ENCODE measurements at places on chromosomes 1 and 21. TPM values are rescaled to one million over a fixed set of nuclear protein-coding genes. Genes with fewer than 3 reads are reported as not detected.

Gene OR2L2
- polyA plus RNA-seq = not detected

Gene DCST2
- polyA plus RNA-seq = 0.25 TPM

Gene GNPAT
- 29.9 TPM for polyA plus RNA-seq

Gene THEM5
- polyA plus RNA-seq = not detected

Gene TRPM2
- polyA plus RNA-seq = 4.9 TPM

Gene MIXL1
- polyA plus RNA-seq = not detected

Gene DISP1
- polyA plus RNA-seq = 0.50 TPM

Gene OR2G6
- polyA plus RNA-seq = not detected

DNA sequence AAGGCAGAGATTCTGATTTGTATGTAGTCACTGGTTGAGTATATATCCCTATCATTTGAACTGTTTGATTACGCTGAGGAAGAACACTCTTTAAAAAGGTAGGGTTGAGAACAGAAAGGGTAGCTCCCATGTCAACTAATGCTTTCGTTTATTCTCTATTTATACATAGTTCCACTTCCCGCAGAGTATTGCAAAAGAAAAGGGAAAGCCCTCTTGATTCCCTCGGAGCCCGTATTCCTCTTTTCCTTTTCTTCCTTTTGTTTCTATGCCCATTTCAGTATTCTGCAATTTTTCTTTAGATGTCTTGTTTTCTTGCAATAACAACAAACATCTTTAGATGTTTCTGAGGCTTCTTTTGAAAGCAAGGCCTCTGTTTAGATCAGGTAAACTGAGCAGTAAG lies 78.2 kb downstream of the DNTTIP2 start:
- H3K4me3 ChIP-seq = no peak overlapping the region
- H3K4me1 ChIP-seq = peaks cover 9% of the 10 kb centered on the region
- H3K36me3 ChIP-seq = no peaks in the 10 kb centered on the region
- H3K27ac ChIP-seq = no peak overlapping the region
- DNase-seq = no peak

DNA sequence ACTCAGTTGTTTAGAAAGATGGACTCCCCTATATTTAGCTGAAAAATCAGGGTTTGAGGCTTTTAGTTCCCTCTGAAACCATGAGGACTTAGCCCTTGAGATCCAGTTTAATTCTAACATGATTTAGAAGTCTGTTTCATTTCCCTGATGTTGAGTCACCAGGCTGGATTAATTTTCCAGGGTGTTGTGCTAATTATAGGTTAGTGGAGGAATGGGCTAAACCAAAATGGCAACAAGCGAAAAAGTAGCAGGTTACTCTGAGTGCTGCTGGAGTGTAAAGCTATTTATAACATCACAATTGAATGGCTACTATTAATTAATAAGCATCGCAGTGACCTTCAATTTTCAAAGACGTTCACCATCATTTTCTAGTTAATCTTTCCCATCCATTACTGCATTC lies 15.5 kb upstream of the USP24 start:
- no peaks in the 10 kb centered on the region for H3K4me1 ChIP-seq
- H3K27me3 ChIP-seq = no peaks in the 10 kb centered on the region
- no peak for DNase-seq
- H3K27ac ChIP-seq = no peak overlapping the region
- no peaks in the 10 kb centered on the region for H3K36me3 ChIP-seq

DNA sequence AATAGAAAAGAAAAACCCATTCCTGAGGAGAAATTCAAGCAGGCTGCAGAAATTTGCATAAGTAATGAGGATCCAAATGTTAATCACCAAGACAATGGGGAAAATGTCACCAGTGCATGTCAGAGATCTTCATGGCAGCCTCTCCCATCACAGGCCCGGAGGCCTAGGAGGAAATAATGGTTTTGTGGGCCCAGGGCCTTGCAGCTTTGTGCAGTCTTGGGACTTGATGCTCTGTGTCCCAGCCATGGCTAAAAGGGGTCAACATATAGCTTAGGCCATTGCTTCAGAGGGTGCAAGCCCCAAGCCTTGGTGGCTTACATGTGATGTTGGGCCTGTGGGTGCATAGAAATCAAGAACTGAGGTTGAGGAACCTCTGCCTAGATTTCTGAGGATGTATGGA lies 22.7 kb downstream of the RAB3GAP2 start:
- H3K4me1 ChIP-seq = no peaks in the 10 kb centered on the region
- no peak overlapping the region for H3K27ac ChIP-seq
- H3K36me3 ChIP-seq = no peaks in the 10 kb centered on the region
- no peak for DNase-seq
- H3K27me3 ChIP-seq = no peaks in the 10 kb centered on the region

DNA sequence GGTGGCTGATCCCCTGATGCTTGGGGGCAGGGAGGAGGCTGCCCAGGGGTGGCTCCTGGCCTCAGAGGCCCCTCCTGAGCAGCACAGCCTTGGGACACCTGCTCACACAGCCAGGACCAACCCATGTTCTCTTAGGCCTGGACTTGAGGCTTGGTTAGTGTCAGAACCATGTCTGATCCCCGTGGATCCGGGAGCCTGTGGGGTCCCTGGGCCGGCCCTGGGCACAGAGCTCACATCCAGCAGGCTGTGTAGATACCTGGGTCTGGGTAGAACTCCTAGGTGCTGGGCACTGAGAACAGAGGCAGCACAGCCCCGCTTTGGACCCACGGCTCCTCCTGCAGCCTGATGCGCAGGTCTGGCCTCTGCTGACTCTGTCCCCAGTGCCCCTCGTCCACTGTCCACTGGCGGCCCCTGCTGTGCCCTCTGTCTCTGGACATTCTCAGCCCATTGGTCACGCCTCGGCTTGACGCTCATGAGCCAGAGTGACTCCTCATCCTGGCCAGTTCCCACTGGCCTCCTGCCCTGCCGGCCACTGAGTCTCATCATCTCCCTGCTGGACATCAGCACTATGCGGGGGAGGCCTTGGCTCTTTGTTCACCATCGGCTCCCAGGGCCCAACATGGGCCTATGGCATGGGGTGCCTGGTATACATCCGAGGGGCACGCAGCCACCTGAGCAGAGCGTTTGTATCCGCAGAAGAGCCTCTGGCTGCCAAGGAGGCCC lies 70.2 kb downstream of the TRIM11 start:
- H3K4me1 ChIP-seq = no peaks in the 10 kb centered on the region
- H3K27me3 ChIP-seq = no peaks in the 10 kb centered on the region
- no peak overlapping the region for H3K4me3 ChIP-seq
- no peaks in the 10 kb centered on the region for H3K36me3 ChIP-seq
- peak; percentile 57 for DNase-seq

DNA sequence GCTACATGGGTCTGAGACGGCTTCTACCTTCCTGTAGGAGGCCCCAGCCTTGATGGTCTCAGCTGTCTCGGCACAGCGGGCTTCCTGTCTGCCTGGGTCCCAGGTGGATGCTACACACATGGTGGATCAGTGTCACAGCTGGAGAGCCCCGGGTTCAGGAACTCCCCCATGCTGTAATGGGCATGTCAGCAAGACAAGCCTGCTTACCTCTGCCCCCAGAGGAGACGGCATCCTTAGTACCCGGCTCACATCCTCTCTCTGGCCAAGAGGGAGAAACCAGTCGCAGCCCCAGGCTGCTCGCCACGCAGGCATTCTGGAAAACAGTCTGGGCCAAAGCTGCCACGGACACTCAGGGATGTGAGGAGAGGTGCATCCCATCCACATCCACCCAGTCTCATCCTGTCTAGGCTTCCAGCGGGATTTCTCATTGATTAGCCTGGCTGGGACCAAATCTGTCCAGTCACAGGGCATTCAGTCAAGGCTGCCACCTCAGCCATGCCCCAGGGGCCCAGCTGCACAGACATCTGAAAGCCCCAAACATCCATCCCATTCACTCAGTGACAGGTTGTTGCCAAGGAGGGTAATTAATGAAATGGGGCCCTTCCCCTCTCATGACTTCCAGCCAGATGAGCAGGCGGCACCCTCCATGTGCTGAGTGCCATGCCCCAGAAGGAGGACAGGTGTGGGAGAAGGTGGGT lies 10.5 kb downstream of the SNAP47 start:
- no peak overlapping the region for H3K27ac ChIP-seq
- no peak for DNase-seq
- H3K36me3 ChIP-seq = no peaks in the 10 kb centered on the region
- no peak overlapping the region for H3K4me3 ChIP-seq
- no peaks in the 10 kb centered on the region for H3K27me3 ChIP-seq

DNA sequence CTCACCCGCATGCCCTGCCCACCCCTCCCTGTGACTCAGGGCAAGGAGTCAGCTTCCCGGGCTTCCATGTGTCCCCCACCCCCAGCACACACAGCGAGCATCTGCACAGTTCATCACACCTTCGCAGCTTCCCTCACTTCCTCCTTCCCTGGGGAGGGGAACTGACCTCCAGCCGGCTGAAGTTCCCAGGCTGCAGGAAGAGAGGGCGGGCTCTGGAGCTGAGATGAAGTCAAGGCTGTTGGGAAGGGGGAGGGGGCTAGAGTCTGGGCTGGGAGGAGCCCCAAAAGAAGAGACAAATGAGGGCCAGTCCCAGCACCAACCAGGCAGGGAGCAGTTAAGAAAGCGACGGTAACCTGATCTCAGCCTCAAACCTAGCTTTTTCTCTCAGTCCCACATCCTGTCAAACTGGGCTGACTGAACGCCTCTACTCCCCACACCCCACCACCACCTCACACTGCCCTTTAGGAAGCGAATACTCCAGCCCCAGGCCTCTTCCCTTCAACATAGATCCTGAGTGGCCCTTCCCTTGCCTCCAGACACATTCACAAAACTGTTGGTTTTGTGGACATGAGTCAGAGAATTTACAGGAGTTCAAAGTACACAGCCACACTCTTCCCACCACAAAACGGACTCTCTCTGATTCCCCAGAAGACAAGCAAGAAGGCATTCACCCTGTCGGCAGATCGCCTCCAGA lies 1.8 kb downstream of the RHOC start:
- H3K4me3 ChIP-seq = peak overlapping the region; percentile 7
- peak overlapping the region; percentile 38 for H3K27ac ChIP-seq
- no peaks in the 10 kb centered on the region for H3K27me3 ChIP-seq
- DNase-seq = peak; percentile 92

DNA sequence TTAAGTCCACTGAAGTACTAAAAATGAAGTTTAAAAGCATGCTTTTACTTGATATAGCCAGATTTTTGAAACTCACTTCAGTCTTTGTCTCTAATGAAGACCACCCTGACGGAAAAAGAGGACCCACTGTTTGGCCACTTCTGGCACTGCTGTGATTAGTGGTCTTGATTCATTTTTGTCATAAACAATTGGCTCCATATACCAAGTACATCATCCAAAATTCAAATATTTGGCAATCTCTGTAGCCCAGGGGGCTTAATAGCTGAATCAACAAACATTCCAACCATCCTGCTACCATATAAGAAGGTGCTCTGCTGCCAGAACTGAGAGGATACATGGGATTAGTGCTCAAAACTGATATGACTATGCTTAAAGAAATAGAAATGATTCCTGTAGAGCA lies 156.0 kb downstream of the COL24A1 start:
- H3K36me3 ChIP-seq = no peaks in the 10 kb centered on the region
- DNase-seq = no peak
- H3K27ac ChIP-seq = no peak overlapping the region
- H3K27me3 ChIP-seq = no peaks in the 10 kb centered on the region
- H3K4me3 ChIP-seq = no peak overlapping the region

GRCh38 chr1:232562855-232563510 lies 67.0 kb downstream of the SIPA1L2 start:
- DNase-seq = no peak
- no peaks in the 10 kb centered on the region for H3K36me3 ChIP-seq
- H3K27ac ChIP-seq = no peak overlapping the region
- H3K27me3 ChIP-seq = no peaks in the 10 kb centered on the region

- no peaks in the 10 kb centered on the region for H3K27me3 ChIP-seq
- H3K4me1 ChIP-seq = peaks cover 2% of the 10 kb centered on the region
- H3K4me3 ChIP-seq = no peak overlapping the region
- H3K27ac ChIP-seq = no peak overlapping the region
These were observed 1.8 kb downstream of the SMYD2 start for GRCh38 chr1:214282630-214283242.

DNA sequence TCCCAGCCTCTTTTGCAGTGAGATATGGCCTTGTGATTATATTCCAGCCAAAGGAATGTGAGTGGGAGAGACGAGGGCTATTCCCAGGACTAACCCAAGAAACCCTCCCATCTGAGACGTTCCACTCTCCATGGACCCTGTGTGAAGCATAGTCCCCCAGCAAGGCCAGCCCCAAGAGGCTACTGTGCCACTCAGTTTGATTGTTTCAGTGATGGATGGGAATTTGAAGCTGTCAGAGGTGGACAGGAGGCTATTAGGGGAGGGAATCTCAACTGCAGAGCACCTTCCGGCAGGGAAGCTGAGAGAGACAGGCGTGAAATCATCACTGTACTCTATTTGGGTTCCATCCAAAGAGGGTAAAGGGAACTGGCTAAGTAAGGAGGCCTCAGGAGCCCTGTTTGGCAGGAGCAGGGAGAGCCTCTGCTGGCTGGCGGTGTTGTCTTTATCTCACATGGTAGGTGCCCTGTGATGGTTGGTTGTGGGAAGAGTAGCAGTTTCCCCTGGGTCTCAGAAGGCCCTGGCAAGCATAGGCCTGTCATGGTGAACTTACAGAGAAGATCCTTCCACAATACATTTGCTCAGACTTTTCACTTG lies 3.4 kb upstream of the TEX35 start:
- DNase-seq = no peak
- H3K4me1 ChIP-seq = no peaks in the 10 kb centered on the region
- no peaks in the 10 kb centered on the region for H3K27me3 ChIP-seq
- no peak overlapping the region for H3K27ac ChIP-seq

DNA sequence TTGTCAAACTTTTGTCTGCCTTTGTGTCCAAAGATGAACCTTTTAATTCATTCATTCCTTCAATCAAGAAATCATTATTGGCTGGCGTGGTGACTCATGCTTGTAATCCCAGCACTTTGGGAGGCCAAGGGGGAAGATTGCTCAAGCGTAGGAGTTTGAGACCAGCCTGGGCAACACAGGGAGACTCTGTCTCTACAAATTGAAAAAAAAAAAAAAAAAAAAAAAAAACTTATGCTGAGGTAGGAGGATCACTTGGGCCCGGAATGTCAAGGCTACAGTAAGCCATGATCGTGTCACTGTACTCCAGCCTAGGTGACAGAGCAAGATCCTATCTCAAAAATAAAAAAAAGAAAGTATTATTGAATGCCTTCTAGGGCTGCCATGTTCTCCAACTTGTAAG lies 51.3 kb upstream of the CXADR start:
- H3K27me3 ChIP-seq = no peaks in the 10 kb centered on the region
- DNase-seq = no peak
- H3K27ac ChIP-seq = no peak overlapping the region
- H3K4me1 ChIP-seq = peaks cover 2% of the 10 kb centered on the region

DNA sequence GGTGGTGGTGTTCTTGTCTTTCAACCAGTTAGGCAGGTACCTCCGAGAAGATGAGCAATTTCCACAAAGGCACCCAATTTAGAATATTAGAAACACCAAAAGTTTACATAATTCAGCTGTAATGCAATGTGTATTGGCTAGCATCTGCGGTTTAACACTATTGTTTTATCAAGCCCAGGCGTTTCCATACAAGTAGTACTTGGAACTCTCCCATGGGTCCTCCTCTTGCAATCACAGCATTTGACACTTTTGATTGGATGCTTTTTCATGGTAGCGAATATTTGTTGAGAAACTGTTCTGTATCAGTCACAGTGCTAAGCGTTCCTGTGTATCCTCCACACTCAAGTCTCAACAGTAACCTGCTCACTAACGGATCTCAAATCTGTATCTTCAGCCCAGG lies 20.1 kb upstream of the MAP1LC3C start:
- no peaks in the 10 kb centered on the region for H3K4me1 ChIP-seq
- no peaks in the 10 kb centered on the region for H3K36me3 ChIP-seq
- H3K27me3 ChIP-seq = no peaks in the 10 kb centered on the region
- H3K4me3 ChIP-seq = no peak overlapping the region
